Daoy (cell line): ENCODE measurements at places on chromosomes 7 and 10.
A peak's percentile ranks its signal among the peaks of the same experiment; 100 is the strongest.

- no peak for DNase-seq
Observed at GRCh38 chr10:4561296-4561695, 264.7 kb upstream of the AKR1E2 start.

- DNase-seq, result no peak
Observed at GRCh38 chr7:15485431-15485830, 76.4 kb downstream of the AGMO start.

DNA sequence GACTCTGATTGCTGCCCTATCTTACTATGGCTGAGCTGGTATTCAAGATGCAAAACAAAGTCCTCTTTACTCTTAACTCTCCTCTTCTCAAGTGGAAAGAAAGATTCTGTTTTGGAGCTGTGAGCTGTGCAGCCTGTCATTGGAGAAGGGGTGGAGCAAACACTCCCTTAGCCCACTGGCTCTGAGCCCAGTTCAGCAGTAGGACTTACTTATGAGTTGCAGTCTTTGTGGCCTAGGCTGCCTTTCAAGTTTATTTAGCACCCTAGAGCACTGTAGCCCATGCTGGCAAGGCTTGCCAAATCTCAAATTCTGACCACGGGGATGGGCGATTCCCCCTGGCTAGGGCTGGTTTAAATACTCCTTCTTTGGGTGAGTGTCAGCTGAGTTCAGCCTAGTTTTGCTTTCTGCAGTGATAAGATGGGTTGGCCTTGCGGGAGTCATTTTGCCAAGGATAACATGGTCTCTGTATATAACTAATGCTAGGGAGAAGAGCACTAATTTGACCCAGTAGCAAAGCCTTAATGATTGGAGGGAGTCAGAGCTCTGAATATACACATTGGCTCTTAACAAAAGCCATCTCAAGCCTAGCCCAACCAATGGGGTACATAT is 110.2 kb downstream of the MYO3A start:
- DNase-seq, result peak; percentile 42

GRCh38 chr7:107122486-107122911 is 46.3 kb upstream of the HBP1 start:
- no peak for DNase-seq

- no peak for DNase-seq
Observed at GRCh38 chr7:149494738-149495368, 2.8 kb downstream of the ZNF746 start.
